ENCODE measurements at places on chromosomes 11 and 22.

DNA sequence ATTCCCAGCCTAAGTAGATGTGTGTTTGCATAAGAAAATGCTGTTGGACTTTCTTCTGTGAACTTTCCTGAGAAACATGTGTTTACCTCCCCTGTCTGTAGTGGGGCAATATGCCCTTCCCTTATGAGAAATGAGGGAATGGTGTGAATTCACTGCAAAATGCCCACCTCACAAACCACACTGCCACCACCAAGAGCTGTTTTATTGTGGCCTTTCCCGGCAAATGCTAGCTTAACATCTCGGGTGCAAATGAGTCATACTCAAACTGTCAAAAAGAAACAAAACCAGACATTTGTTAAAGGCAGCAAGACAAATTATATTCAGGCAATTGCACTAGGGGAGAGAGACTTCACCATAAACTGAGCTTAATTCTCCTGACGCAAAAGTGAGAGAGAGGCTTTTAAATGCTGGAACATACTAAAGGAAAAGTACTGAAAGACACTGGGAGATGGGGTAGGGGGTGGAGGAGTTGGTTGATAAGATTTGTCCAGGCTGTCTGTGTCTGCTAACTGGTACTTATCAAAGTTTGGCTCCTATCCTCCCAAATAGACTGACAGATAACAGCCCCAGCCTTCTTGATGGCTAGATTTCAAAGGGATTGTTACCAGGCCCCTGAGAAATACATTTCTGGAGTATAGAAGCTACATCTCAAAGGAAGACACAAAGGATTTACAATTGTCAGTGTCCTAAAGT lies 70.9 kb upstream of the OR5AK2 start:
- no peaks in the 10 kb centered on the region for H3K27me3 ChIP-seq
- no peaks in the 10 kb centered on the region for H3K36me3 ChIP-seq
- no peak for DNase-seq
- no peak overlapping the region for H3K27ac ChIP-seq
- peaks cover 9% of the 10 kb centered on the region for H3K4me1 ChIP-seq
- H3K4me3 ChIP-seq = no peak overlapping the region

GRCh38 chr11:78402847-78403246 lies 14.8 kb downstream of the GAB2 start:
- H3K36me3 ChIP-seq = no peaks in the 10 kb centered on the region
- H3K27ac ChIP-seq = no peak overlapping the region

- H3K27ac ChIP-seq = no peak overlapping the region
- DNase-seq = peak; percentile 84
- H3K4me1 ChIP-seq = no peaks in the 10 kb centered on the region
- no peaks in the 10 kb centered on the region for H3K36me3 ChIP-seq
These were observed 11.1 kb upstream of the TAB1 start for GRCh38 chr22:39388261-39389011.

- no peak overlapping the region for H3K4me3 ChIP-seq
- H3K27me3 ChIP-seq = no peaks in the 10 kb centered on the region
- H3K27ac ChIP-seq = no peak overlapping the region
- DNase-seq = no peak
- no peaks in the 10 kb centered on the region for H3K36me3 ChIP-seq
These were observed 102.6 kb downstream of the TMPRSS5 start for GRCh38 chr11:113603277-113604059.

DNA sequence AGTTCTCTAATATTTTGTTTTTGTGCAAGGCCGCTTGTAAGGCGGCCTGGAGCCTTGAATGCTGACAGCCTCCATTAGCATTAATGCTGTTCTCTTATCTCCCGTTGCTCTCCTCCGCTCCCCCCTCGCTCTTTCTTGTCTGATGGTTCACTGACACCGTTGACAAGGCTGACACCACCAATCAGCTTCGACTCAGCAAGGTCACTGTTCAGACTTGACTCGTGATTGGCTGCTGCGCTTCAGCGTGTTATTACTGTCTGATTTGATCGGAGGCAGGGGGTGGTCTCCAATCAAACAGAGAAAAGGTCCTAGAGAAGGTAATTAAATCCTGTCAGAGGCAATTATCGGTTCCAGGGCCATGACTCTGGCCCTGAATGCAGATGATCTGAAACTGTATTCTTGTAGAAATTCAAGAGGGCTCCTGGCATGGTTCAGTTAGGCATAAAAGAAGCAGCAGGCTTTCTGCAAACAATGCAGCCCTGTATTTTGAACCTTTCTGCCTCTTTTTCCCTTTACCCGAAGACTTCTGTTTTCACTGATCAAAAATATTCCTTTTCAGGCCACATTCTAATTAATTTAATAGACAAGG lies 49.3 kb upstream of the MPPED2 start:
- H3K4me3 ChIP-seq = no peak overlapping the region
- no peak overlapping the region for H3K27ac ChIP-seq
- DNase-seq = no peak

DNA sequence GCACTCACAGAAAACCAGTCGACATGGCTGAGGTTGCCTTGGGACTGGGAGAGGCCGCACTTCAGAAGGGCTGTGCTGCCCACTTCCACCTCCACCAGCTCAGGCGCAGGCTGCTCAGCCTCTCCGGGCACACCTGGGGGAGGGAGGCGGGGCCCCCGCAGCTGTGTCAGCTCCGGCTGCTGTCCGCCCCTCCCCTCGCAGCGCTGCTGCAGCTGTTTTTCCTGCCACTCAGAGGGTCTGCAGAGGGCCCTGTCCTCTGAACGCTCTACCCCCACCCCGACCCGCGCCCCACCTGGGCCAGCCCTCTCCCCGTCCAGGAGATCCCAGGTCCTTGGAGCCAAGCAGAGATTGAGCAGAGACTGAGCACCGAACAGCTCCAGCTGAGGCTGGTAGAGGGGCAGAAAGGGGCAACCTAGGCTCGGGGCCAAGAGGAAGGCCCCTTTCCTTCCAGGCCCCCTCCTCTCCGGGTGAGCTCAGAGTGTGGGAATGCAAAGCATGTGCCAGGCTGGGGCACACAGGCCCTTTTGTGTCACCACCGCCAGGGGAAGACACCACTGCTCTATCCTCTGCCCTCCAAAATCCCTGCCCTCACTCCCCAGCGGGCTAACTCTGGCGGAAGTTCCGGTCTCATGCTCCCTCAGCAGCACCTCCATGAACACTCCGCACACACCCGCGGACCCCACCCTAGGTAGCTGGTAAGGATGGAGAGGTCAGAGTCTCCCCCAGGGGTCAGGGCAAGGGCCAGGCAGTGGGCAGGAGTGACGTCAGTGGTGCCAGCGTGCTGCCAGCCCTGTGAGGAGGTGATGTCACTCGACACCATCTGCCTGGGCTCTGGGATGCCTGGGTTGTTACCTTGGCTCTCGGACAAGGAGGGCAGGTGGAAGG lies 1.6 kb downstream of the MCAM start:
- peaks cover 21% of the 10 kb centered on the region for H3K27me3 ChIP-seq
- peak overlapping the region; percentile 68 for H3K4me3 ChIP-seq
- H3K36me3 ChIP-seq = peaks cover 17% of the 10 kb centered on the region
- peak; percentile 57 for DNase-seq
- peak overlapping the region; percentile 15 for H3K27ac ChIP-seq

GRCh38 chr11:74696500-74696899 lies 34.7 kb downstream of the CHRDL2 start:
- peaks cover 14% of the 10 kb centered on the region for H3K4me1 ChIP-seq
- no peak overlapping the region for H3K4me3 ChIP-seq
- no peak overlapping the region for H3K27ac ChIP-seq
- no peak for DNase-seq

DNA sequence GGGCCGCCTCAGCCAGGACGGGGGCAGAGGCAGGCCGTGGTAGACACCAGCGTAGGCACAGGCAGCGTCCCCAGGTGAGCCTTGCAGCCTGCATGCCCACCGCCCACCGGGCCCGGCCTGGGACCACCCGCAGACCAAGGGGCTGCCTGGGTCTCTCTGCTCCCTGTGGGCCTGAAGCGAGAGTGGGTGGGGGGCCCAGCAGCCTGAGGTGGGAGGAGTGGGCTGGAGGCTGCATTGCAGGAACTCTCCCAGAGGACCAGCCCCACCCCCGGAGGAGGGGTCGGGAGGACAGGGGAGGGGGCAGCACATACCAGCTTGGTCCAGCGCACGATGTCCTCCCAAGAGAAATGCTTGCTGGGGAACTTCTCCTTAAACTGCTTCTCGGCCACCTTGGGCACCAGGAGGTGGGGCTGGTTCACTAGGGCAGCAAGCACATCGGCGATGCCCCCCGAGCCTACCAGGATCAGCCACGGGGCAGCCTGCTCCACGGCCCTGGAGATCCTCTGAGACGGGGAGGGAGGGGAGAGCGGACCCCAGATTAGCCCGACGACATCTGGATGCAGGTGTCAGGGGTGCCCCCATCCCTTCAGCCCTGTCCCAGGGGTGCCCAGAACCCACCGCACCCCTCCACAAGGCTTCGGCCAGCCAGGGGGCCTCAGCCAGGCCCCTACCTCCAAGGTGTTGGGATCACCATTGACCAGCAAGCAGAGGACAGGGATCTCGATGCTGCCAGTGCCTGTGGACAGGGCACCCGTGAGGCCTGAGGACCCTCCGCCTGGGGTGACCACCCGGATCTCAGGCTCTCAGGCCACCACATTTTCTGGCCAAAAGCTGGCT lies 17.5 kb downstream of the TSSC4 start:
- no peak overlapping the region for H3K27ac ChIP-seq
- no peak overlapping the region for H3K4me3 ChIP-seq
- no peaks in the 10 kb centered on the region for H3K4me1 ChIP-seq
- H3K36me3 ChIP-seq = no peaks in the 10 kb centered on the region
- H3K27me3 ChIP-seq = peaks cover 9% of the 10 kb centered on the region
- DNase-seq = no peak

DNA sequence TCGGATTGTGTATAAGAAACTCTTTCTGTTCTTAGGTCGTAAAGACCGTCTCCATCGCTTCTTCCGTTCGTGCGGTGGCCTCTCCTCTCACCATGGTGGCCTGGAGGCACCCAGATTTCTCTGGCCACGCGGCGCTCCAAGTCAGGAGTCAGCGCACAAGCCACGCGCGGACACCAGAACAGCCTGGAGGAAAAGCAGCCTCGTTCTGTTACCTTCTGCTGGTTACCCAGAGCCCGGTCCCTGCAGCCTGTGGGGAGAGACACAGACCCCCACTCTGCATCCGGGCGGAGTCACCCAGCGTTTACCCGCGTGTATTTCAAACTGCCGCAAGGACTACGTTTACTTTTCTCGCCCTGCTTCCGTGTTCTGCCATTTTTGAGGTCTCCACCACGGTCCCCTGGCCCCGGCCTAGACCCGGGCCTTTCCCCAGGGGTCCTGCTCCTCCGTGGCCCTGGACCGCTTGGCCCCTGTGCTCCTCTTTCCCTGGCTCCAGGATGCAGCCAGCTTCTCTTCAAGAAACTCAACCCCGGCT lies 776.1 kb downstream of the BRD1 start:
- H3K36me3 ChIP-seq = no peaks in the 10 kb centered on the region
- no peaks in the 10 kb centered on the region for H3K27me3 ChIP-seq
- no peak overlapping the region for H3K27ac ChIP-seq
- DNase-seq = no peak
- no peak overlapping the region for H3K4me3 ChIP-seq
- no peaks in the 10 kb centered on the region for H3K4me1 ChIP-seq

- H3K27ac ChIP-seq = no peak overlapping the region
- H3K36me3 ChIP-seq = no peaks in the 10 kb centered on the region
- DNase-seq = peak; percentile 44
- no peaks in the 10 kb centered on the region for H3K4me1 ChIP-seq
- H3K27me3 ChIP-seq = peaks cover 11% of the 10 kb centered on the region
These were observed 84.1 kb downstream of the NXPE2 start for GRCh38 chr11:114762408-114762807.

GRCh38 chr11:10514709-10515108 lies 26.3 kb downstream of the RNF141 start:
- no peaks in the 10 kb centered on the region for H3K36me3 ChIP-seq
- H3K27me3 ChIP-seq = no peaks in the 10 kb centered on the region
- H3K4me3 ChIP-seq = no peak overlapping the region

- H3K27ac ChIP-seq = no peak overlapping the region
- no peaks in the 10 kb centered on the region for H3K4me1 ChIP-seq
- DNase-seq = no peak
- peak overlapping the region; percentile 39 for H3K4me3 ChIP-seq
- H3K27me3 ChIP-seq = peaks cover 44% of the 10 kb centered on the region
These were observed 19.3 kb upstream of the SHISAL1 start for GRCh38 chr22:44331881-44332714.

- peaks cover 89% of the 10 kb centered on the region for H3K27me3 ChIP-seq
- no peak overlapping the region for H3K4me3 ChIP-seq
- no peaks in the 10 kb centered on the region for H3K4me1 ChIP-seq
- no peaks in the 10 kb centered on the region for H3K36me3 ChIP-seq
- no peak overlapping the region for H3K27ac ChIP-seq
These were observed 9.8 kb downstream of the LRRC55 start for GRCh38 chr11:57191311-57192219.

GRCh38 chr11:128497061-128497775 lies 90.1 kb downstream of the ETS1 start:
- H3K4me3 ChIP-seq = peak overlapping the region; percentile 52
- H3K27me3 ChIP-seq = no peaks in the 10 kb centered on the region
- peaks cover 66% of the 10 kb centered on the region for H3K4me1 ChIP-seq
- H3K36me3 ChIP-seq = peaks cover 11% of the 10 kb centered on the region
- DNase-seq = peak; percentile 59
- H3K27ac ChIP-seq = peak overlapping the region; percentile 86

GRCh38 chr11:61153593-61154095 lies 7.6 kb downstream of the VPS37C start:
- peak overlapping the region; percentile 49 for H3K27ac ChIP-seq
- H3K36me3 ChIP-seq = peaks cover 35% of the 10 kb centered on the region

DNA sequence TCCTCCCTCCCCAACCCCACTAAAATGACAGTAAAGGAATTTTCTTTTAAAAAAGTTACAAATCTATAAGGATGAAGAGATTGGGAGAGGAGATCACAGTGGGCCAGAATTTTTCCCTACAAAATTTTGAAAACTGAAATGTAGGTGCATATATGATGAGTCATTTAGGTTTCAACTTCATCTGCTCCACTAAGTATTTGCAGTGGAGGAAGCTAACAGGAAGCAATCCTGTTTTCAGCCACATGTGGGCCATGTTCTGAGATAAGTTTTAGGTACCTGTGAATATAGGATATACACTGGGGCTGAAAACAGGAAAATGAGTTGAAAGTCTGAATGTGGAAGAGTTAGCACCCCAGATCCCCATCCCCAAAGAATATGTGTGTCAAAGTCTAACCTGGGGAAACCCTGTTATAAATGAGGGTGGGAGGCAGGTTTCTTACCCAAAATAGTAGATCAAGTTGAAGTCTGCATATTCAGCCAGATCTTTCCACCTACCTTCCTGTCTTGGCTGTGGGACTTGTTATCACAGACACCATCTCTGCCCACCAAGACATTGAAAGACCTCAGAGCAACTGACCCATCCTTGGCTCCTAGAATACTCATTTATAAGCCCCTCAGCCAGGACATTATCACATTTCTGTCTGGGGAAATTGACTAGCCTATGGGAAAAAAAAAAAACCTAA lies 87.3 kb downstream of the PACS1 start:
- H3K36me3 ChIP-seq = no peaks in the 10 kb centered on the region
- no peak for DNase-seq
- no peaks in the 10 kb centered on the region for H3K27me3 ChIP-seq
- H3K4me3 ChIP-seq = no peak overlapping the region

DNA sequence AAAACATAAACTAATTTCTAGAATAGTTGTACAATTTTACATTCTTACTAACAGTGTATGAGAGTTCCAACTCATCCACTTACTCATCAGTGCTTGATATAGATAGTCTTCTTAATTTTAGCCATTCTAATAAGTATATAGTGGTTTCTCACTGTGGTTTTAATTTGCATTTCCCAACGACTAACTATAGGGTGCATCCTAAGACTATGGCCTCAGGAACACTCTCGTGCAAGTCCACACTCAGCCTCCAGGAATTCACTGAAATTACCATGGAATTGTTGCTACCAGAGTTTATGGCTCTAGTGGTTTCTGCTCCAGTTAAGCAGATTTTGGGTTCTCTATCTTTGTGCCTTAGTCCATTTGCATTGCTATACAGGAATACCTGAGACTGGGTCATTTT lies 60.1 kb upstream of the GUCY1A2 start:
- H3K4me1 ChIP-seq = no peaks in the 10 kb centered on the region
- no peaks in the 10 kb centered on the region for H3K27me3 ChIP-seq
- no peak overlapping the region for H3K27ac ChIP-seq
- DNase-seq = no peak
- no peaks in the 10 kb centered on the region for H3K36me3 ChIP-seq

All from Calu3 (cell line).